ENCODE measurements at places on chromosomes 1 and 21.

- peak; percentile 26 for DNase-seq
These were observed 53.3 kb downstream of the PTGFR start for GRCh38 chr1:78543941-78544643.

GRCh38 chr1:210588357-210588756 lies 259.7 kb downstream of the HHAT start:
- DNase-seq, result no peak

DNA sequence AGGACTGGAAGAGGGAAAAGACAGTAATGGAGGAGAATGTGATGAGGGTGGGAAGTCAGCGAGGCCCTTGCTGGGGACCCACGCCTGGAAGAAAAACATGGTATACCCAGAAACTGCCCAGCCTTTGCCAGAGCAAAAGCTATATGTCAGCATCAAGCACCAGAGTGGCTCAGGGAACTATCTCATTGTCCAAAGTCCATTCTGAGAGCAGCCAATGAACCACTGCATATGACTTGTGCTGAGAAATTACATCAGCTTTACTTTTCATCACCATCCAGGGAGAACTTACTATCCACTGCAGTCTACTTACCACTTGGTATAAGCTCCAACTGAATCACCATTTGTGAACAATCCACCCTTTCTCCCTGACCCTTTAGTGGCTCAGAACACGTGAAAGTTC lies 148.1 kb downstream of the TTLL7 start:
- DNase-seq, result no peak

DNA sequence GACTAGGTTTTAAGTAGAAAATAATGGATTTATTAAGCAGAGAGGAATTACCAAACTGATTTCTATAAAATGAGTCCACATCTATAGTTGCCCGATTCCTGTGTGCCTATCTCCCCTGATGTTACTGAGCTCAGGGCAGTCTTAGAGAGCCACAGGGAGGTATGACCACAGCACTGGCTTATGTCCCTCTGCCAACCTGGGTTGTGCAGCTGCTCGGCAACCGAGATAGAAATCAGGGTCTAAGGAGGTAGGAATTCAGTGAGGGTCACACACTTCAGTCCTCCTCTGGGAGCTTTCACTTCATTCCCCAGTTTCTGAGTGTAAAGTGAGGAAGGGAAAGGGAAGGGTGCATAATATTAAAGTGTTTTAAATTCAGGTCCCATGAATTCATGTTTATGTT lies 386.8 kb downstream of the KCNH1 start:
- DNase-seq, result no peak

DNA sequence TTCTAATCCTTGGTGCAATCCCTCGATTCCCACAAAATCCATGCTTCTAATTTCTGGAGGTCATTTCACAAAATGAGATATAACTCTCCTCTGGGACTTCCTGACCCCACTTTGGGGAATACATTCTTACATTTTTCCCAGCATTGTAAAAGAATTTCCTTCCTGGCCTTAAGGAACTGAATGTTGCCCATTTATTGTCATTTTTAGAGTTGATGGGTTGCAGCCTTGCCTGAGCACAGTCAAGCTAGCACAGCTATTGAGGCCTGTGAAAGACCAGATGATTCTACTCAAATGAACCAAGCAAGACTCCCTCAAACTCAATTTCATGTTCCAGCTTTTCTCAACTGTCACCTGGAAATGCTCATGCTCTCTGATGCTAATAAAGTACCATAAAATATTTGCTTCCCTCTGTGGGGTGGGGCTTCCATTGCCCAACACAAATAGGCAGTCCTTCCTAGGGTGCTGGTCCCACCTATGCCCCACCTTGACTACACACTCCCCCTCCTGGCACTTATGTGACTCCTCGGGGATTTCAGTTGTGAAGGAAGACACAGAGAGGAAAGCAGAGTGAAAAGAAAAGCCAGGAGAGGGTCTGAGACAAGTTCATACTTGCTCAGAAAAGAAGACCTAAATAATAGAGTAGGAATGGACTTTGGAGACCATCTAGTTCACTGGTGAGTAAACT lies 24.0 kb upstream of the CDC7 start:
- DNase-seq, result no peak

- DNase-seq, result no peak
These were observed 148.2 kb upstream of the COL11A1 start for GRCh38 chr1:103256490-103256889.

GRCh38 chr1:95229037-95229436 lies 5.0 kb upstream of the RWDD3 start:
- DNase-seq, result no peak

DNA sequence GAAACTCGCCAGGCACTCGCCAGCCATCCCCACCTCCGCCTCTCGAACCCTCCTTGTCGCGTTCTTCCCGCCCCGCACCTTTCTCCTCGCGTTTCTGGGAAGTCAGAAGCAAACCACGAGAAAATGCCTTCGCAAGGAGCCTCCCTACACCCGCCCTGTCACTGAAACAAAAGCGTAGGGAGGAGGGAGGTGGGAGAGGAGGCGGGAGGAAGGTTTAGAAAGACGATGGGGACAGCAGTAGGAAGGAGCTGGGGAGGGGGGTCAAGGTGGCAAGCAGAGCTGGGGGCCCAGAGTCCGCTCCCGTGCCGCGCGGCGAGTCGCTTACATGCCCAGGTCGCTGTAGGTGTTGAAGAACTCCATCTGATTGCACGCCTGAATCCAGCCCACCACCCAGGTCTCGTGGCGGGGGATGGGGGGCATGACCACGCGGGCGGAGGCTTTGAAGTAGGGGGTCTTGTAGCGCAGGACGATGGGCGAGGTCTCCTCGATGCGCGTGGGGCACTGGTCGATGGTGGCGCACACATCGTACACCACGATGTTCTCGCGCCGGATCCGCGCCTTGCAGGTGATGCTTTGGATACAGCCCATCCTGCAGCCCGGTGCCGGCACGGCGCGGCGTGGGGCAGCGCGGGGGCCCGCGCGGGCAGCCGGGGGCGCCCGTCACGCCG lies 1.0 kb downstream of the FAM78B start:
- DNase-seq, result no peak

GRCh38 chr1:84350104-84350503 lies 48.2 kb upstream of the DNASE2B start:
- DNase-seq, result no peak

- peak; percentile 45 for DNase-seq
These were observed 5.4 kb downstream of the TFF3 start for GRCh38 chr21:42309753-42310213.

GRCh38 chr1:3942416-3943122 lies 42.5 kb upstream of the C1orf174 start:
- DNase-seq, result no peak

GRCh38 chr1:235749755-235750300 lies 100.2 kb upstream of the GNG4 start:
- no peak for DNase-seq

DNA sequence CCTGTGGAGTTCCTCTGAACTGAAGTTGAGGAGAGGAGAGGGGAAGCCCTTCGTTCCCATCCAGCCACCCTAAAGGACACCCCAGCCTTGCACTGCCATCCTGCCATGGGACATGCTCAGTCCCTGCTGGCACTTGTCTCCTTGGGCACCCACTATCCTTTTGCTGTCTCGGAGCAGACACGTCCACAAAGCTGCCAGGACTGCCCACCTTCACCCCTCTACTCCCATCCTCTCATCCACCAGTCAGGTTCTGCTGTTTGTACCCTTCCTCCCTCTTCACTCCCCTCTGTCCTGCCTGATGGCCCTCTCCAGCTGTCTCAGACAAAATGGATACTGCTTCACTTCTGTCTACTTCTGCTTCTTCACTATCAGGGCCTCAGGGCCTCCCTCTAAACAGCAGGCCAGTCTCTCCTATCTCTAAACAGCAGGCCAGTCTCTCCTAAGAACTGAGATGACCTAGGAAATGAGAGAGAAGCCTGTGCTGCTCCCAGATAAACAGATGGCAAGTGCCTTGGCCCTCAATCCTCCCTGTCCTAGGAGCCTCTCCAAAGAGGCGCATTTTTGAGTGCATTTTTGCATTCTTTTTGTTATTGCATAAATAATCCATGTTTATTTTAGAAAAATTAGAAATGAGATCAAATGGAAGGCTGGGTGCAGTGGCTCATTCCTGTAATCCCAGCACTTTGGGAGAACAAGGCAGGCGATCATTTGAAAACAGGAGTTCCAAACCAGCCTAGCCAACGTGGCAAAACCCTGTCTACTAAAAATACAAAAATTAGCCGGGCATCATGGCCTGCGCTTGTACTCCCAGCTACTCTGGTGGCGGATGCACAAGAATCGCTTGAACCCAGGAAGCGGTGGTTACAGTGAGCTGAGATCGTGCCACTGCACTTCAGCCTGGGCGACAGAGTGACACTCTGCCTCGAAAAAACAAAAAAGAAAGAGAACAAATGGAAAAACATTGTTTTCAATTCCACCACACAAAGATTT lies 4.4 kb upstream of the PYCR2 start:
- no peak for DNase-seq

- no peak for DNase-seq
These were observed 39.5 kb upstream of the ZNF124 start for GRCh38 chr1:247211339-247211738.

DNA sequence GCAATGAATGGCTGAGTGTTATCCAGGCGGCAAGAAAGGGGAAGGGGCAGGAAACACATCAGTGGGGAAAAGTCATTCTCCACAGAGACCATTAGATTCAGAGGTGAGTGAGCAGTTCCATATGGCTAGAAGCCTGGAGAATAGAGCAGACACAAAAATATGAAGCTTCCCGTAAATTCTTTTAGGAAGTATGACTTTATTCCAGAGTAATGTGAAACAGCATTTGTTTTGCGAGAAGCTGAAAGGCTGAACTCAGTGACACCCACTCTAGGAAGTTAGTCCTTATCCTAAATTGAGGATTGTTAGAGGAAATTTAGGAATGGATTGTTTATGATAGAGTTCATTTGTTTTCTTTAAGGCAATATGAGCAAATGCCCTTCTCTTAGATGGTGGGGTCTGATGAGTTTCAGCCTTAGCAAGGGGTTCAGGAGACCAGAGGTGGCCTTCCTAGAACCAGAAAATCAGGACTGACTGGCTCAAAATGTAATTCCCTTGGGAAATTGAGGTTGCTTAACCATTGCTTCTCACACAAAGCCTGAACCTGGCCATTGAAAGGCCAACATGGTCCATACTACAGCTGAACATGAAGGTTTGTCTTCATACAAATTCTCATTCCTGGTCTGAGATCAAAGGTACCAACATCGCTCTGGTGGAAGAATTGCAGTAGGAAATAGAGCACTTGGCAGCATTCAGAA lies 167.5 kb downstream of the TPR start:
- DNase-seq, result no peak

GRCh38 chr1:233815865-233816264 lies 88.6 kb upstream of the SLC35F3 start:
- no peak for DNase-seq

GRCh38 chr1:225450491-225451191 lies 22.8 kb upstream of the LBR start:
- DNase-seq, result no peak

GRCh38 chr1:231418741-231419107 lies 3.4 kb downstream of the EGLN1 start:
- no peak for DNase-seq

- peak; percentile 18 for DNase-seq
These were observed 110.3 kb downstream of the MRPL39 start for GRCh38 chr21:25496825-25497482.

GRCh38 chr1:205474571-205474970 lies 18.7 kb upstream of the BLACAT1 start:
- no peak for DNase-seq

DNA sequence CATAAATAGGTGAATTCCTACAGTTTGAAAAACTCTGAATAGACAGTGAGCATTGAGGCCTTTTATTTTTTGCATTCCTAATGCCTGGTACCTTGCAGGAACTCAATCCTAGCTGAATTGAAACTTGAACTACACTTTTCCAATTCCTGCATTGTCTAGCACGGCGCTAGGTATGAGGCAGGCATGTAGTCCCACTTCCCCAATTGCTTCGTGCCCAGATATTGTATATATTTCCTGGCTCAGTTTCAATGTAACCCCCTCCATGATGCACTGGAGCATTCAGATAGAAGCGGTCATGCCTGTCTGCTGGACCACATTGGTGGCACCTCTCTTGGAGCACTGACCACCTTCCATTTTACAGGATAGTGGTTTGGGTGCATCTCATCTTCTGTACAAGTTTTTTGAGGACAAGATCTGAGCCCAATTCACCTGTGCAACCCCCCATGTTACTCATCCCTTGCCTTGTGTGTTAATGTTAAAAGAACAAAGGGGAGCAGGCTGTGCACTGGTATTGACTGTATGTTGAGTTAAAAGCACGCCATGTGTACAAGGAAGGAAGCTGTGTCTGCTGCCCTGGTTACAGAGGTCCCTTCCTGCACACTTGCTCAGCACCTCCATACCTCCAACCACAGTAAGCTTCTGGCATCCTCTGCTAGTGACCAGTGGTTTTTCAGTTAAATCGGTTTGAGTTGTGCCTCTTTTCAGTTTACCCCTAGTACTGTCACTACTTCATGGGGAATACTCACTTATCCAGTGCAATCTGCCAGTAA lies 10.0 kb upstream of the RAB7B start:
- DNase-seq, result no peak
